Globus pallidus (tissue), 1 donor: ENCODE measurements at places on chromosomes 2 and 18.

- no peak for DNase-seq
These were observed 8.2 kb upstream of the APOB start for GRCh38 chr2:21052044-21052443.

- no peak for DNase-seq
These were observed 47.5 kb downstream of the ANKRD44 start for GRCh38 chr2:197263077-197263476.

DNA sequence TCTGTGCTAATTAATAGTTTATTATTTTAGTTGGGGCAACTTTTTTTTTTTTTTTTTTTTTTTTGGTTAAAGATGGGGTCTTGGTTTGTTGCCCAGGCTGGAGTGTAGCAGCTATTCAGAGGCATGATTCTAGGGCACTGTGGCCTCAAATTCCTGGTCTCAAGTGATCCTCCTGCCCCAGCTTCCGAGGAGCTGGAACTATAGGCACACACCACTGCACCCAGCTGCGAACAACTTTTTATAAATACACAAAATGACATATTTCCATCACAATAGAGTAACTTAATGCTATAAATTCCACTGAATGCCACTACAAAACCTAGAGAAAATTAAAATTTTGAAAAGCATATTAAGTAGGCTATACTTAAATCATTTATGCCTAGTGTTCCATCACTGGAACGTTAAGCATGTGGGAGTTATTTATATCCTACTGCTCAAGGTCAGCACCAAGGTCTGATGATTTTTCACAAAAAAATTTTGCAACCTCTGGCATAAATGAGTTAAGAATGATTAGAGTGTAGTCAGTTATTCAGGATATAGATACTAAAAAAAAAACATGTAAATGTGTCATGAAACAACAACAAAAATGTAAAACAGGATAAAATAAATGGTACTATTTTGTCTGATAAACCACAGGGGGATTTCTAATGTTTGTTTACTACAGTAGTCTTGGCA, 46.8 kb downstream of the GFPT1 start:
- DNase-seq, result no peak

DNA sequence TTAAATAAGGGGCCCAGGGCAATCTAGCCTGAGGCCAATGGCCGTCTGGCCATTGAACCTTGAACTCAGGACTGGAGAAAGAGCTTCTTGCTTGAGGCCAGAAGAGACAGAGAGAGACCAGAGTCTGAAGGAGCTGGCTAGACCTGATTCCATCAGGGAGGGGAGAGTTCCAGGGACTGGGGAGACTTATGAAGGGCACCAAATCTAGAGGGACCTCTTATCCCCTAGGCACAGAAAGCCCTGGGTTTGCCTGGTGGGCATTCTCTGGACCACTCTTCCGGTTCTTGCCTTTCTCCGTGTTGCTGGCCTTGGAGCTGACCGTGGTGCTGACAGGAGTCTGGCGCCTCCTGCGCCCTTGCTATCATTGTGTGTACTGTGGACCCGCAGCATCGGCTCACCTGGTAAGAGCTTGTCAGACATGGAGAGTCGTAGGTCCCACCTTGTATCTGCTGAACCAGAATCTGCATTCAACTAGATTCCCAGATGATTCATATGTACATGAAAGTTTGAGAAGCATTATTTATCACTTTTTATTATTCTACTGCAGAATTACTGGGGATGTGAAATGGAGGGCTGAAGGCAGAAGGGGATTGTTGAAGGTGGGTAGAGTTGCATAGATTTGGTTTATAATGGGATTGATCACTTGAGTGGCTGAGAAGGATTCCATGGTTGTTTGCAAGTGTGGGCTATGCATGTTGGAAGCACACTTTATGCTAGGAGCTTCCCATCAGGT, 4.3 kb upstream of the TRPM8 start:
- no peak for DNase-seq

DNA sequence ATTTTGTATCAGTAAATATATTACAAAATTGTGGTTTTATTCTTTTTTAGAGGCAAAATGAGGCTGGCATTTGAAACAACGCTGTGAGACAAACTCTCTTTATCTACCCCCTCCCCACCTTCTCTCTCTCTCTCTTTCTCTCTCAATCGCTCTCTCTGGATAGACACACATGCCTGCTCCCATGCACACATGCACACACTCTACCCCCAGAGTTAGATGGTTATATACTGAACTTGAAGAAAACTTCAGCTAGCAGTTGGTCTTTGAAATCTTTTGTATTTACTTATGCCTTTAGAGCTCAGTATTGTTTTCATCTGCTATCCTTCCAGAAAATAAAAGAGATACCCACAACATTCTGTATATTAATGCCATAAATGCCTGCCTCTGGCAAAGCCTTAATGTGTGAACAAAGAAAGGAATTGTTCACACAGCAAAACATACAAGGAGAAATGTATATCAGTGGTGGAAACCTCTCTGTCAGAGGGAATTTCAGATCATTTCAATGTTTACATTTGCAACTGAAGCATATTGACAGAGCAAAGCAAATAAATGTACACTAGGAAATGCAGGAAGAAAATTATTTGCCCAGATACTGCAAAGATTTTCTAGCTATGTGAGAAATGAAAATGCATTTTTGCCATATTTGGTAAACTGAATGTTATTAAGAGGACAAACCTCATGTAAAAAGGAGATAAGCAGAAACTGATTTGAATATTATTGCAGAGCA, 217.0 kb upstream of the UBE2E3 start:
- DNase-seq, result no peak

- no peak for DNase-seq
These were observed 158.9 kb upstream of the GLI2 start for GRCh38 chr2:120576509-120577474.

- DNase-seq, result no peak
These were observed 102.9 kb downstream of the DHRS9 start for GRCh38 chr2:169172151-169172735.

- DNase-seq, result no peak
These were observed 23.7 kb upstream of the NRP2 start for GRCh38 chr2:205658572-205658971.

GRCh38 chr18:29883114-29883513, 1159.4 kb downstream of the DSC3 start:
- DNase-seq, result no peak

DNA sequence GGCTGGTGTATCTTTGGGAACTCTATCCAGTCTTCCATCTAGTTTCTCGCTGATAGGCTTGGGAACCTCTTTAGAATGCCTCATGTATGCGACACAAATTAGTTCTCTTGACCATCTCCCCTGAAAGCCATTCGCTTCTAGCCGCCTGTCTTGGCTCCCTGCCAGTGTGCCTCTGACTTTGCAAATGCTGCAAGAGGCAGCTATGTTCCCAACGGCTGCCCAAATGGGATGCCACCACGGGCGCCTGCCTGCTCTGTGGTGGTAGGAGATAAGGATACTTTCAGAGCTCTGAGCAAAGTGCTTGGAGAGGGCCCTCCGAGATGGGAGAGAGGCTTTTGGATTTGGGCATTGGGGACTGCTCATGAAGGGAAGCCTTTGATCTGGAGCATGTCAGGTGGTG, 77.7 kb upstream of the IGFBP5 start:
- DNase-seq, result no peak

- DNase-seq, result no peak
These were observed 94.4 kb downstream of the MGAT5 start for GRCh38 chr2:134348239-134348638.
